Activated T-cell treated with anti-CD3 and anti-CD28 coated beads, Interleukin-2, amount 50 U/mL, for 72 hours (primary cell): ENCODE measurements at places on chromosomes 7 and 10. TPM values are rescaled to one million over a fixed set of nuclear protein-coding genes. Genes with fewer than 3 reads are reported as not detected.

- no peak for DNase-seq
These were observed 89.9 kb downstream of the PAXIP1 start for GRCh38 chr7:154912871-154913637.

The FGFBP3 gene
- 1.1 TPM for total RNA-seq

DNA sequence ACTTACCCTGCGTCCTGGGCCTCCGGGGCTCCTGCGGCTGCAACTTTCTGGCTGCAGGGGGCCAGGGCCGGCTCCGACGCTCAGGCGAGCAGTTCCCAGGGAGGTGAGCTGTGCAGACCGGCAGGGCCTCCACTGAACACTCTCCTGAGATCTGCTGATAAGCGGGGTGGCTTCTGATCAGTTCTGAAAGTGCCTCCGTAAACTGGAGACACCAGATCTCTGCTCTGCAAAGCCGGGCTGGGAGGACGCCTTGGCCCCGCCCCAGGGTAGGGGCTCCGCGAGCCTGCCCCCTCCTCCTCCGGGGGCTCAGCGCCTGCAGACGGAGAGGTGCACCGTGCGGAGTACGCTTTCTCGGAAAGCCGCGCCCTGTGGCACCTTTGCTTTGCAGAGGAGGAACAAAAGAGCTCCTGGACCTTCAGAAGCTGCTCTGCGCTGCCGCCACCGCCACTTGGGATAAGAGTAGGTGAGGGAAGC lies 141.3 kb upstream of the VKORC1L1 start:
- no peak for DNase-seq

The ANKRD1 gene
- not detected for total RNA-seq

The GET4 gene
- 34.9 TPM for total RNA-seq

DNA sequence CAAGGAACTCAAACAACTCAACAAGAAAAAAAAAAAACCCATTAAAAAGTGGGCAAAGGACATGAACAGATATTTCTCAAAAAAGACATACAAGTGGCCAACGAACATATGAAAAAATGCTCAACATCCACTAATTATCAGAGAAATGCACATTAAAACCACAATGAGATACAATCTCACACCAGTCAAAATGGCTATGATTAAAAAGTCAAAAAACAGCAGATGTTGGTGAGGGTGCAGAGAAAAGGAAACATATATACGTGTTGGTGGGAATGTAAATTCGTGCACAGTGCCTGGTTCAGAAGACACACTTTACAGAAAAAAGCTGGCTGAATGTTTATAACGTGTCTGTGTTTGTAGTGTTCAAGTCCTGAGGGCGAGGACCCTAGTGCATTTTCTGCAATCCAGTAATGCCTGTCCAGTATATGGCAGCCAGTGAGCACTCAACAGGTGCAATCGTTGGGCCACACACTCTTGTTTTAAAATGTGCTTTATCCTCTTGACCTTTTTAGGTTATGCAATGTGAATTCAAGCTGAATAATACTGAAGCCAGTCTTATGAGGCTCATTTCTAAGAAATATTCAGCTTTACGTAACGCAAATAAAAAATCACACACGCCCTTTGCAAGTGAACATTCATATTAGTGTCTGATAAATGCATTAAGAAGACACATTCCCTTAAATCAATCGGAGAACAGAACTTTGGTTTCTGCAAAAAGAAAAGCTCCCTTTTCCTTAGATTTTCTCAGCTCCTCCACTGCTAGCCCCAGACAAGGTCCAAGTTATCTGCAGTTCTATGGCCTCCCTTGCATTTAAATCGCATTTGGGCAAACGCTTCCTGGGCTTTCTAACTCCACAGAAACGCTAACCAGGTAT lies 813 bp upstream of the MTURN start:
- no peak for DNase-seq

GRCh38 chr7:155846936-155847335 lies 34.7 kb upstream of the SHH start:
- no peak for DNase-seq

DNA sequence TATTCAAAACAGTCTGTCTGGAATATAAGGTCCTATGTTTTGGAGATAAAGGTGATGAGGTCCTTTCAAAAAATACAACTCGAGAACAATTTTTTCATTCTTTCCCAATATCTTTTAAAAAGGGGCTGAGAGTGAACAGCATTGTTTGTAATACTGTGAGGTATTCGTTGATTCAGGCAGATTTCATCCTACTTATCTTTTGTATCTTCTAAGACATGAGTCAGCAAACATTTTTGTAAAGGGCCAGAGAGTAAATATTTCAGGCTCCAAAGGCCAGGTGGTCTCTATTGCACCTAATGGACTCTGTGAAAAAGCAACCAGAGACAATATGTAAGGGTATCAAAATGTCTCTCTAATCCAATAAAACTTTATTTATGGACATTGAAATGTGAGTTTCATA lies 8.1 kb upstream of the ANK3 start:
- DNase-seq = no peak

The HOXA11 gene
- 0.09 TPM for total RNA-seq

The GIMAP7 gene
- 50.7 TPM for total RNA-seq

The CCDC172 gene
- not detected for total RNA-seq

DNA sequence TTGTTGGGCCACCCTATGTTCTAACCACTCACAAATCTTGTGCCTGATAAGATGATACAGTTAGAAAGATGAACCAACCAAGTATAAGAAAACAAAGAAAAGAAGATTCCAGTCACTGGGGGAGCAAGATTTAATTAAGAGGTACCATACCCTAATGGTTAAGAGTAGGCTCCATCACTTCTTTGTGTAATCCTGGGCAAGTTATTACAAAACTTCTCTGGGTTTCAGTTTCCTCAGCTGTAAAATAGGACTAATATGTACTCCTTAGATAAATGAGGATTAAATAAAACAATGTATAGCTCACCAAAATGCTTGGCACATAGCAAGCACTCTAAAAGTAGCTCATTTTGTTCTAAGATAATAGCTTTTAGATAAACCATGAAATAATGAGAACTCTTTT lies 58.5 kb downstream of the ATAD1 start:
- no peak for DNase-seq

GRCh38 chr10:14391342-14391741 lies 60.6 kb upstream of the FRMD4A start:
- no peak for DNase-seq

DNA sequence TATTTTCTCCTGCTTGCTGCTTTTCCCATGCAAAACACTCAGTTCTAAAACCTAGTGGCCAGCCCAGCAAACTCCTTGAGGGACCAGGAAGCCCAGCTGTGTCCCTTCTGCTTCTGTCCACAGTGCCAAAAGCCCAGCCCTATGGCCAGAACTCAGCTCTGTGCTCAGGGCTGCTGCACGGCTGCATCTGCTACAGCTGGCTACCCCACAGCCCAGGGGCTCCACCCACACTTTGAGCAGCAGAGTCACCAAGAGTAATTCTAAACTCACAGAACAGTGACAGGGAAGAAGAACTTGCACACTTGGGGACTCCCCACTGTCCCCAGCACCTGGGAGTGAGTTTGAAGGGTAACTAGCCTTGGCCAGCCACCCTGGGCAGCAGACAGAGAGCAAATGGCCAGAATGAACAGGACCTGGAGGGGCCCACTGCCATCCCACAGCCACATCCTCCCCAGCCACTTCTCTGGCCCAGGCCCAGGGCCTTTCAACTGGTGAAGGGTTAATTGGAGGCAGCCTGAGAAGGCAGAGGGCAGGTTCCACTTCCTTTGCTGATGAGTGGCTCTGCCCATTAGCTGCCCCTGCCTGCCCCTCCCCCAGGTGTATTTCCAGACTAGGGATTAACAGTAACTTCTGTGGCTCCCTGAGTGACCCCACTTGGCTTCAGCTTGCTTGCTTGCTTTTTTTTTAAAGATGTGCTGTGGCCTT lies 28.1 kb upstream of the TRIM8 start:
- no peak for DNase-seq

DNA sequence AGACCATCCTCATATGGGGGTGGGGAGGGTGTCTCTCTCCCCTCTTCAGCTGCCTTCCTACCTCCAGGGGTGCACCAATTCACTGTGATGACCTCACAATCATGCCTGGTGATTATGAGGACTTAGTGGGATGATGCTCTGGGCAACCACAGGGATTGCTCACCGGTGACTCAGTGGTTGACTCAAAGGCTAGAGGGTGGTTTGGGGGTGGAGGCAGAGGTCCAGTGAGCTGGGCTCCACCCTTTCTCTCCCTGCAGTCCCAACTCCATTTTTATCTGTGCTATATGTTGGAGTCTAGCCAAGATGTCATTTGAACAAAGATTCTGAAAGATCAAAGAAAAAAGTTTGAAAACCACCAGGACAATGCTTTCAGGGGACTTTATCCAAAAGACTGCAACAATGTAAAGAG lies 286.9 kb downstream of the KCNMA1 start:
- peak; percentile 36 for DNase-seq

- DNase-seq = no peak
These were observed 616.9 kb upstream of the GHITM start for GRCh38 chr10:83522456-83522855.

- no peak for DNase-seq
These were observed 501.6 kb downstream of the TCERG1L start for GRCh38 chr10:130809761-130810515.

DNA sequence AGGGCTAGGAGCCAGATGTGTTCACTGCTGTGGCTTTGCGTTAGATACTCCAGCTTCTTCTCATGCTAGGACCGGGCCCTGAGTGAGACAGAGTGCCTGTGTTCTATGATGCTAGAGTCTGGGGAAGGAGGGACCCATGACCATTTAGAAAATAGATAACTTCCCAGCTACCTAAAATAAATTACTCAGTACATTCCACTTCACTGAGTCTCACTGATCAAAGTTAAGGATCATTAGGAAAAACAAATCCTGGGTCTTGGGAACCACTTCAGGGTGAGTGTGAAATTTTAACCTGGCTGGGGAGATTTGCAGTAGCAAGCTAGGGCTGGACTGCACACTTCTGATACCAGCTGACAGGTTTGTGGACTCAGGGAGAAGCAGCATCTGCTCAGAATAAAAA lies 138.1 kb downstream of the EMX2 start:
- DNase-seq = no peak

- DNase-seq = peak; percentile 50
These were observed 92.4 kb downstream of the KIF20B start for GRCh38 chr10:89793649-89794254.

The AKR1E2 gene
- 1.7 TPM for total RNA-seq

DNA sequence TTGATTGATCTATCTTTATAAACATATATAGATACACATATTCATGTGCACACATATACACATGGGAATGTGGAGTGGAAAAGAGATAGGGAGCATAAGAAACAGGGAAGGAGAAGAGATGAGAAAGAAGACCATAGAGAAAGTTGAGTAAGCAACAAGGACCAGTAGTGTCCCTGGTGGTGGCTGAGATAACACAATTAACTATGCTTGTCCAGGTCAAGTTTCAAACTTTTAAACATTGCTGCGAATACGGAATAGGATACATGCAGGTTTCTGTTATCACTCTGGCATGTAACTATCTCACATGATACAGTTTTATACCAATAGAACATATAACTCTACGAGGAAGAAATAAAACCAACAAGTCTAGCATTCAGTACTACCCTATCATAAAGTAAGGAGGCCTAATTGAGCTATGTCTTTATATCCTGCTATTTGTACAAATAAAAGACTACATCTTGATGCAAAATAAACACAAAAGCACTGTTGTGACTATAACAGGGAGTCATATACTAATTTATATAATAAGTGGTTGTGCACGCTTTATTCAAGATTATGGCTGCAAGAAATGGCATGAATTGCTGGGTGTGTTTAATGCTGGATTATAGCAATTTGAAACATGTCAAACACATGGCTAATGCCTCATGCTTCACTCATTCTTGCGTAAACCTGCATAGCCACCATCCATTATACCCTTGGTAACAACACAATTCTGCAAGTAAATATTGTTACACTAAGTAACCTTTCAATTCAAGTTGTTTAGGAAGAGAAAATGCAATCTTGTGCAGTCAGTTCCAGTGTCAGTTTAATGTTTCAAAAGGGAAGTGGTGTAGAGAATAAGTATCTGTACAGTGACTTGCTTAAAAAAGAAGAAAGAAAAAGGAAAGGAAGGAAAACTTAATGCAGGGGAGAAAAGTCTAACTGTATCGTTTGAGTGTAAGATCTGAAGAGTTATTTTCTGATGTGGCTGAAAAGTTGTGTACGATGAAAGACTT lies 8.2 kb downstream of the FOXP2 start:
- no peak for DNase-seq

DNA sequence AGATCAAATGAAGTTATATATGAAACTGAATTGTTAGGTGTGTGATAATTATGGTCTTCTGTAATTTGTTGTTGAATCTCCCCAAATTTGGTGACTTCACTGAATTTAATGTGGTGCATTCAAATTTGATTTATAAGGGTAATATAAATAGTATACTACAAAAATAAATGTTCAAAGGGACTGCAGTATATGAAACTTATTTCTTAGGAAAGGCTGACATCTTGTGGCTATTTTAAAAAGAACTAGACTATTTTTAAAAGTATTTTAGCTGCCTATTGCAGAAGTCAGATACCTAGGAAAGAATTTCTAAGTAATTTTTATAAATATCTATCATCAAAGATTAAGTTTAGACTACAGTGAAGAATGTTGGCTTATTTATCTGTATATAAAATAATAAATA lies 36.6 kb downstream of the ATRNL1 start:
- no peak for DNase-seq

The CAPZA2 gene
- 144 TPM for total RNA-seq

DNA sequence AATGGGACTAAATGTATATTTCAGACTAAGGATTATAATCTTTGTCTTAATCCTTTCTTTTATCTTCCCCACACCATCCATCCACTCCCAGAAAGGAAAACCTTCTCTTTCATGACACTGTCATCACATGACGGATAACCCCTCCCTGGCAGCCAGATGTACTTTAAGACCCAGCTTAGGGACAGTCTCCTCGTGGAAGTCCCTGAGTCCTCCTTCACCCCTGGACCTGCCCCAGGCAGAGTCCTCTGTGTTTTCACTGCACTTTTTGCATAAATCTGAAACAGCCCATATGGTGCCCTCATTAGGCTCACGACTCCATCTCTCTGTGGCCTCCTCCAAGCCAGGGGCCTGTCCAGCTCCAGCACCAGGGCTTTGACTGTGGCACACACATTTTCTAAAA lies 16.0 kb downstream of the NRAP start:
- DNase-seq = no peak

- no peak for DNase-seq
These were observed 2.7 kb upstream of the STAMBPL1 start for GRCh38 chr10:88877298-88877697.

The VWA2 gene
- total RNA-seq = not detected

The AEBP1 gene
- total RNA-seq = 18.1 TPM

DNA sequence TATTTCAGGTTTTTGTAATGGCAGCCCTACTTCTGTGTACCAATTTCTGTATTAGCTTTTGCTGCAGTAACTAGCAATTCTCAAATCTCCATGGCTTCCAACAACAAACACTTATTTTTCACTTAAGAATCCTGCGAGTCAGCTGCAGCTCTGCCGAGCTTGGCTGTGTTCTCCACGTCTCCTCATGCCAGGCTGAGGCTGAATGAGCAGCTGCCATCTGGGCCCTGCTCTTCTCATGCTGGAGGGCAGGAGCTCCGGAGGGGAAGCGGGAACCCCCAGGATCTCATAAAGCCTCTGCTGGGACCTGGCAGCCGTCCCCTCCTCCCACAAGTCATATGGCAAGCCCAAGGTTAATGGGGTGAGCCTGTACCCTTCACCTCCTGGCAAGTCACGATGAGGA lies 591.1 kb downstream of the SDK1 start:
- DNase-seq = no peak
